Uterus (tissue), 4 donors: ENCODE measurements at places on chromosomes 2 and 18. TPM values are rescaled to one million over a fixed set of nuclear protein-coding genes. Genes with fewer than 3 reads are reported as not detected.

Gene MDH1B
- 38.2 TPM for total RNA-seq

Gene CHRNA1
- total RNA-seq: not detected

Gene WNT10A
- total RNA-seq: not detected

Gene PID1
- 48.5 TPM for total RNA-seq

Gene GPR39
- not detected for total RNA-seq

DNA sequence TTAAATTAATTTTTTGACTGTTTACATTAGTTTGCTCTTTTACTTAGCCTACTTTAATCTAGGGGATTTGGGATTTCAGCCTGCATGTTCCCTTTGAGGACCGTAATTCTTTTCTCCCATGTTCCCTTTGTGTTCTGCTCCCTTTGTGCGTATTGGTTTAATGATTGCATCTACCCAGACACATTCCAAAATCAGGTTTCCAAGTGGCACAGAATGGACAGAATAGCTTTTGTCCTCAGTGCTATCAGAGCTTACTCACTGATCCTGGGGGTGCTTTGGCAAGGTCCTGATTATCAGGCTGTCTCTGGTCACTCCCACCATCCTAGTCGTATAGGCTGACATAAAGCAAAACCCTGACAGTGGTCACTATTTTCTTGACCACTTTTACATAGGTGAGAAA, 867.5 kb downstream of the TSN start:
- H3K36me3 ChIP-seq: no peaks in the 10 kb centered on the region
- H3K27me3 ChIP-seq: no peaks in the 10 kb centered on the region
- H3K4me1 ChIP-seq: no peaks in the 10 kb centered on the region

DNA sequence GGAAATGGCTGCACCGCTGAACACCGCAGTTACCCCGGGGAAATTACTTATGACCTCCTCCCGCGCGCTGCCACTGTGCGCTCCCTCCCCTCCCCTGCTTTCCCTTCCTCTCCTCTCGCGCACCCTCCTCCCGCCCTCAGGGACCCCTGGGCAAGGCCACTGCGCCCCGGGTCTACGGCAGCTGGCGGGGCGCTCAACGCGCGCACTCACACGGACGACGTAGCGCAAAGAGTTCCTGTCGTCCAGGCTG, 7.9 kb downstream of the ALPP start:
- no peak overlapping the region for H3K4me3 ChIP-seq
- DNase-seq: no peak
- H3K27ac ChIP-seq: no peak overlapping the region
- H3K27me3 ChIP-seq: no peaks in the 10 kb centered on the region
- H3K36me3 ChIP-seq: no peaks in the 10 kb centered on the region
- peaks cover 5% of the 10 kb centered on the region for H3K4me1 ChIP-seq

DNA sequence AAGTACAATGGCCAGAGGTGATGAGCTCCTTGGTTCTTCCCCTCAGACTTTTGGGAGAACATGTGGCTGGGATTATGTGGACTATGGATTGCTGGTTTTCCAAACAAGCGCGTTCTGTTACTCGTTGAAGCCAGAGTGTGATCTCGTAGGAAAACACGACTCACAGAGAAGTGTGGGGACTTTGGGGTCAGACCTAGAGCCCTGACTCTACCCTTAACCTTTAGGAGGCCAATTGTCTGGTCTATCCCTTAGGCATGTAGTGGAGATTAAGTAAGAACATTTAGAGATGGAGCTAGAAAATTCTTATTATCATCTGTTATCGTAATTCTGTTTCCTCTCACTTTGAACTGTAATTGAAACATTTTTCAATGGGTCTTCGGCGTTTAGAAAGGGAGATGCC, 35.8 kb downstream of the BCL2L11 start:
- no peaks in the 10 kb centered on the region for H3K36me3 ChIP-seq
- no peak overlapping the region for H3K27ac ChIP-seq
- no peaks in the 10 kb centered on the region for H3K4me1 ChIP-seq
- H3K4me3 ChIP-seq: no peak overlapping the region
- no peak for DNase-seq

GRCh38 chr2:179340678-179341077, 76.0 kb upstream of the SESTD1 start:
- no peaks in the 10 kb centered on the region for H3K27me3 ChIP-seq
- no peak overlapping the region for H3K4me3 ChIP-seq
- H3K36me3 ChIP-seq: no peaks in the 10 kb centered on the region
- DNase-seq: no peak
- H3K27ac ChIP-seq: no peak overlapping the region

DNA sequence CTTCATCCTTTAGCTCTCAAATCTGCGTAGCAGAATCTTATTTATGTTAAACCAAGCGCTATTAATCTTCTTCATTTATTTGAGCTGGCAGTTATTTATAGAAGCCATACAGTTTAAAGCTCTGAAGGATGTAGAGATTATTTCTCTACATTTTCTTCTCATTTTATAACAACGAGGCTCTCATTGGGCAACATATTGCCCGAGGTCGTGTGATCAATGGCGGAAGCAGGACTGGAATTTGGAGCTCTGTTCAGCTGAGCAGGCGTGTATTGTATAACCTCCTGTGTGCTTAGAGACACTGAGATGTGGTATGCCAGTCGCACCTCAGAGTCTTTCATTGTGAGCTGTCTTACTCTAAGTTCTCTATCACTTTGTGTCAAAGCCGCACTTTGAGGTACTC, 17.5 kb upstream of the DRC1 start:
- H3K4me1 ChIP-seq: no peaks in the 10 kb centered on the region
- no peak overlapping the region for H3K27ac ChIP-seq
- H3K4me3 ChIP-seq: no peak overlapping the region
- no peaks in the 10 kb centered on the region for H3K36me3 ChIP-seq
- no peaks in the 10 kb centered on the region for H3K27me3 ChIP-seq

DNA sequence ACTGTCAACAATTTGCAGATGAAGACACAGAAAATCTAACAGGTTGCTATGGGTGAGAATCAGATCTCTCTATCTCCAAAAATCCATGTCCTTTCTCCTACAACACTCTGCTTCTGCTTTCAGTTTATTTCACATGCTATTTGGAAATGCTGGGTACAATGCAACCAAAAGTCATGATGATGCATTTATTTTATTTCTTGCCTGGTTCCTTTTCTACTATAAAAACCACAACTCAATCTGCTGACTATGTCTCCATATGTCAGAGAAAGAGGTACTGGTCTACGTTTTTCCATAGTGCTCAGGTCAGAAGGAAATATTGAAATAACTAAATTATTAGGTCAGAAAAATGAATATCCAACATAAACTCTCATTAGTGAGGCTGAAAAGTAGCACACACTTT, 20.5 kb downstream of the RAD51AP2 start:
- H3K36me3 ChIP-seq: no peaks in the 10 kb centered on the region
- H3K27ac ChIP-seq: no peak overlapping the region
- no peaks in the 10 kb centered on the region for H3K27me3 ChIP-seq

GRCh38 chr2:221124532-221125240, 447.4 kb downstream of the EPHA4 start:
- H3K36me3 ChIP-seq: no peaks in the 10 kb centered on the region
- DNase-seq: no peak

DNA sequence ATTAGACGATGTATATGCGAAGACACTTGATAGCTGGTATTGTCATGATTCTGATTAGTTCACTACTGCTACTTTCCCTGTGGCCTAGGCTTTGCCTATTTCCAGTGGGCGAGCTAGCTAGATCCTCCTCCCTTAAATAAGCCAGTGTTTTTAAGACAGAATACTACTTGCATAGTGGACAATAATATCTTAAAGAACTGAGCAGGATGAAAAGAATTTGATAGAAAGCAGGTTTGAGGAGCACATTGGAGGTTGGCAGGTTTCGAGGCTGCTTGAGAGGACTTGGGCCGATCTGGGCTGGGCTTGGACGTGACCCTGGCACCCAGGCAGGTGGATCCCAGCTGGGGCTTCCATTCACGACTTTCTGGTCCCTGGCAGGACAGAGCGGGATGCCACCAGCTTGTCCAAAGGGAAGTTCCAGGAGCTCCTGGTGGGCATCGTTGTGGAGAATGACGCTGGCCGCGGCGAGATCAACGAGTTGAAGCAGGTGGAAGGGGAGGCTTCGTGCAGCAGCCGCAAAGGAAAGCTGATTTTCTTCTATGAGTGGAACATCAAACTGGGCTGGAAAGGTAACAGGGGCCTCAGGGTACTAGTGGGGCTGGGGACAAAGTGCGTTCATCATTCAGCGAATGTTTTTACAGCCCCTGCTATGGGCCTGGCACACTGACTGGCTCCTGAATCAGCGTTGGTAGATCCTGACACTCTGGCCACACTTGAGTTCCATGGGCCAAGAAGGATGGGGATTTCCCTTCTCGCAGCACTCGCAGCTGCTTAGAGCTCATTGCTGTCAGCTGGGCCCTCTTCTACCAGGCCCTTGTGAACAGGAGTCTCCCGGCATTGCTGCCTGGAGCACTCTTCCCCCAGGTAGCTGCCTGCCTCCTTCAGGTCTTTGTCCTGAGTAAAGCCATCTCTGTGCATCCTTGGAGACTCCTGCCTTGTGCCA, 16.9 kb downstream of the C2orf74 start:
- peak overlapping the region; percentile 99 for H3K27ac ChIP-seq
- DNase-seq: no peak
- H3K36me3 ChIP-seq: no peaks in the 10 kb centered on the region
- H3K27me3 ChIP-seq: no peaks in the 10 kb centered on the region
- peaks cover 8% of the 10 kb centered on the region for H3K4me1 ChIP-seq
- H3K4me3 ChIP-seq: peak overlapping the region; percentile 68

GRCh38 chr2:110998311-110998710, 122.4 kb upstream of the BCL2L11 start:
- no peak overlapping the region for H3K27ac ChIP-seq
- no peaks in the 10 kb centered on the region for H3K4me1 ChIP-seq
- H3K4me3 ChIP-seq: no peak overlapping the region
- no peaks in the 10 kb centered on the region for H3K27me3 ChIP-seq
- no peaks in the 10 kb centered on the region for H3K36me3 ChIP-seq
- no peak for DNase-seq

GRCh38 chr2:239959059-239959971, 65.8 kb downstream of the NDUFA10 start:
- H3K4me3 ChIP-seq: no peak overlapping the region
- H3K27me3 ChIP-seq: no peaks in the 10 kb centered on the region
- no peaks in the 10 kb centered on the region for H3K36me3 ChIP-seq
